RWPE2 (cell line): ENCODE measurements at places on chromosomes 4 and X.

DNA sequence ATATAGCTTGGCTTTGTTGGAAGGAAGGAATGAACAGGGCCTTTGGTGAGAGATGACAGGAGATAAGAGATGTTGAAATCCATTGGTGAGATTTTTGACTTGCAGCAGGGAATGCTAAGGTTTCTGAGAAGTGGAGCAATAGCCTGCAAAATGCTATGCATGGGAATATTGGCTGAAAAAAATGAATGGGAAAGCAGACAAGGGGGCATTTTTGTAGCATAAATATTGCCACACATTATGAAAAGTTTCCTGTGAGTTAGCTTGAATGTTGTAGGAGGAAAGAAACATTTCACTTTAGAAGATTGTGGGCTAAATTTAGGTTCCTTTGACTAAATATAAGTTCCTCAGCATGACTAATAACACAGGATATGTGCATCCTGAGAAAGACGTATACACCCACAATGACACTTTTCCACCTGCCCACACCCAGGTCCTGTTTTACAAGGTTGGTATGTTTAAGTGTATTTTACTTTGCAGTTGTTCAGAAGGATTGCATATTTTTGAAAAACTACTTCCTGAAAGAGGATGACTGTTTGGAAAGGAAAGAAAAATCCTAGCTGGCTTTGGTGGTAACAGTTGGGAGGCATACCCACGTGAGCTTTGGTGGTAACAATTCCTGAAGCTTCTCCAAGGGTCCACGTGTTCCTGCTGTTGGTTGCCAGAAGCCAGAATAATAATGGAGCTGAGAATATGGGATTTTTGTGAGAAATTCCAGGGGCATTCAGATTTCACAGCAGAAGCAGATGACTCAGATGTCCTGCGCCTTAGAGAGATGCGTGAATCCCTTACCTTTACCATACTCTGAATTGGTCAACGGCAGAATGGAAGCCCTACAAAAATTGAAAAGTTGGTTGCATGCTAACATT lies 28.5 kb downstream of the PHEX start:
- H3K27ac ChIP-seq: peak overlapping the region; percentile 72
- no peaks in the 10 kb centered on the region for H3K36me3 ChIP-seq

DNA sequence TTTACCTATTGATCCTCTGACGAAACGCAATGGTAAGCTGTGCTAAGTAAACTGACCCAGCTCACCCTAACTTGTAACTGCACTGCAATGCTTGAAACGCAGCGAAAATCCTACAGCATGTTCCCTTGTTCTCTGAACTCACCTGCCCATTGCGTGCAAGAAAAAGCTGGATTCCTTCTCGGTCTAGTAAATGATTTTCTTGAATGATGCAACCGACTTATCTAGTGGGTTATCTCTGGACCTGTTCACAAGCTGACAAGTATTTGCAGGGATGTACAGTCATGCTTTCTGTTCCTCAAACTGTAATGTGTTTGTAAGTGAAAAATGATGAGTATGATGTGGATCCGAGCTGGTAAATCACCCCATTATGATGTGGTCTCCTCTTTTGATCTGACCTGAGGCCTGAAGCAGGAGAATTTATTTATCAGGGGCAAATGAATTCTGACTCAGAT lies 140.1 kb downstream of the BTC start:
- H3K36me3 ChIP-seq: no peaks in the 10 kb centered on the region
- H3K27ac ChIP-seq: peak overlapping the region; percentile 80
- H3K4me3 ChIP-seq: no peak overlapping the region
- peak; percentile 58 for DNase-seq
- H3K27me3 ChIP-seq: no peaks in the 10 kb centered on the region
- H3K4me1 ChIP-seq: peaks cover 22% of the 10 kb centered on the region

- H3K4me1 ChIP-seq: peaks cover 25% of the 10 kb centered on the region
- H3K36me3 ChIP-seq: no peaks in the 10 kb centered on the region
- no peaks in the 10 kb centered on the region for H3K27me3 ChIP-seq
- no peak overlapping the region for H3K4me3 ChIP-seq
- no peak overlapping the region for H3K27ac ChIP-seq
These were observed 8.6 kb upstream of the ARHGAP10 start for GRCh38 chr4:147723326-147723725.

DNA sequence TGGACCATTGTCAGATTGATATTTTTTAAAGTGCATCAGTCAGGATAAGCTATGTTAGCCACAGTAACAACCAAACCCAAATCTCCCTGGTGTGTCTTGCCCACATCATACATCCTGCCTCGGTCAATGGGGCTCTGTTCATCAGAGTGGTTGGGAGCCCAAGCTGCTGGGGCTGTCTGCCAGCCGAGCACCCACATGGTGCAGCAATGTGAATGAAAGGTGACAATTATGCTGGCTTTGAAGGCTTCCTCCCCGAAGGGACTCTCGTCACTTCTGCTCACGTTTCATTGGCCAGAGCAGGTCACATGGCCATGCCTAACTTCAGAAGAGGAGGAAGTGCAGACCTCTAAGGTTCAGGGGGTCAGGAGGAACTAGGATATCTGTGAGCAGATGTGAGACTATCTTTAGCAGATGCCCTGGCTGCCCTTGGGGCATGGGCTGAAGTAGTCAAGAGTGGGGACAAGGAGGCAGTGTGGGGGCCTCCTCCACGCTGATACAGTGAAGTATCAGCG lies 1.3 kb upstream of the JAKMIP1 start:
- DNase-seq: no peak
- H3K4me1 ChIP-seq: no peaks in the 10 kb centered on the region
- no peak overlapping the region for H3K4me3 ChIP-seq
- no peak overlapping the region for H3K27ac ChIP-seq

DNA sequence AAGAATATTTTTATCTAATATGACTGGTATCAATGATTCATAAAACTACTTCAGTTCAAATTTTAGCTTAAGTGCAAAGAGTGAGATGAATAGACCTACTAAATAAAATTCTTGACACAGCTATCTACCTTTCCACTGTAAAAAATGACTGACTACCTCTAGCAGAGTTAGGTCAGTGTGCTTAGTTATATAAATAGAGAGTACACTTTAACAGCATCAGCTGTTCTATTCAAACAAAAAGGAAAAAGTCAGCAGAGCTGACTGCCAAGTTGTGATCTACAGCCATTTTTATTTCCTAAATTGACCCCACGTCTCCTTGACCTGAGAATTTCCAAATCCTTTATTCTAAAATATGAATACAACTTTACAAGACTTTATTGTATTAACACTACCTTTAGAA lies 262.4 kb downstream of the CAMK2D start:
- no peak overlapping the region for H3K27ac ChIP-seq
- H3K36me3 ChIP-seq: peaks cover 4% of the 10 kb centered on the region; the same call in 1 of the 2 replicates
- no peak for DNase-seq
- H3K4me1 ChIP-seq: peaks cover 2% of the 10 kb centered on the region

DNA sequence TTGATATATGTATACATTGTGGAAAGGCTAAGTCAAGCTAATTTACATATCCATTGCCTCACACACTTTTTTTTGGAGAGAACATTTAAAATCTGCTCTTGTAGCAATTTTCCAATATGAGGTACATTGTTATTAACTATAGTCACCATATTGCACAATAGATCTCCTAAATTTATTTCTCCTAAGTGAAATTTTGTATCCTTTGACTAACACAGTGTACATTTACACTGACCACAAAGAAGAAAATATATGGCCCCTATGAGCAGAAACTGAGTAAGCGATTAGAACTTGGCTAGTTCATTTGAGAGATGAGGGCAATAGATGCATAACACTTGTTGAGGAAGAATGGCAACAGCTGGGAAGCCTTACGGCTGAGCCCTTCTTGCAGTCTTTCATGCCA lies 20.3 kb upstream of the GUCY1B1 start:
- H3K27me3 ChIP-seq: no peaks in the 10 kb centered on the region
- DNase-seq: no peak
- H3K27ac ChIP-seq: no peak overlapping the region
- no peaks in the 10 kb centered on the region for H3K36me3 ChIP-seq

- no peaks in the 10 kb centered on the region for H3K27me3 ChIP-seq
- peaks cover 12% of the 10 kb centered on the region for H3K4me1 ChIP-seq
- no peak overlapping the region for H3K4me3 ChIP-seq
- H3K36me3 ChIP-seq: no peaks in the 10 kb centered on the region
- no peak for DNase-seq
- no peak overlapping the region for H3K27ac ChIP-seq
These were observed 11.6 kb upstream of the MND1 start for GRCh38 chr4:153332936-153333335.

DNA sequence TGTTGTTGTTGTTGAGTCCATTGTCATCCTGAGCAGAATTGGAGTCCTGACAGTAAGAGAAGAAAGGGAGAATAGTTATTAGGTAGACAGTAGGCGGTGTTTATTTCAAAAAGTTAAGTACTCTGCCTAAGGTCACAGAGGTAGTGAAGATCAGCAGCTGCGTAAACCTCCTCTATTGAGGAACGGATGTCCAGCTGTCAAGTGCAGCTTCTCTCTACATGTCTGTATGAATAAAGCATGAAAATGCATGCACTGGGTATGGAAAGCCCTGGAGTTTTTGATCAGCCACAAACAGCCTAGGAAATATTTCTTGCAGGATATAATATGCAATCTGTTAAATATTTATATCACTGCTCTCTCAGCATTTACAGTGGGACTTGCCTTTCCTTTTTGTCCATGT lies 109.4 kb upstream of the CBLL2 start:
- peaks cover 21% of the 10 kb centered on the region for H3K4me1 ChIP-seq
- no peak overlapping the region for H3K4me3 ChIP-seq
- no peak overlapping the region for H3K27ac ChIP-seq
- no peaks in the 10 kb centered on the region for H3K27me3 ChIP-seq
- H3K36me3 ChIP-seq: no peaks in the 10 kb centered on the region
- DNase-seq: no peak

GRCh38 chr4:71136071-71136470 lies 142.6 kb downstream of the DCK start:
- no peaks in the 10 kb centered on the region for H3K4me1 ChIP-seq
- no peak overlapping the region for H3K4me3 ChIP-seq
- H3K27me3 ChIP-seq: no peaks in the 10 kb centered on the region
- H3K27ac ChIP-seq: no peak overlapping the region

DNA sequence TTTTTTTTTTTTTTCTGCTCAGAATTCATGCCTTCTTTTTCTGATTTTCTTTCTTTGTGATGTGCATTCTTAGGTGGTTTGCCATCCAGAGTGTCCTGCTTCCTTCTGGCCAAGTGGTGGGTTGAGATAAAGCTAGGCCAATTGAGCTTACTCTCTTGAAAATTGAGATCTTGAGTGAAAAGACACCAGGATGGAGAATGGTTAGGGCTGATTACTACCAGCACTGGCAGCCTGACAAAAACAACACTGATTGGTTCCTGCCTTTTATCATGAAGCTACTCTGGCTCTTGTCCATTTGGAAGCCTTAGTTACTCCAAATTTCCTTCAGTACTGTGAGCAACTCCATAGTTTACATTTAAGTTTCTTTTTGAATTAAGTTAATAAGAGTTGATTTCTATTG lies 404.0 kb downstream of the PPARGC1A start:
- H3K4me1 ChIP-seq: no peaks in the 10 kb centered on the region
- no peaks in the 10 kb centered on the region for H3K36me3 ChIP-seq
- no peak overlapping the region for H3K27ac ChIP-seq
- H3K27me3 ChIP-seq: no peaks in the 10 kb centered on the region
- DNase-seq: no peak

GRCh38 chr4:165612936-165613335 lies 234.1 kb downstream of the CPE start:
- H3K4me1 ChIP-seq: no peaks in the 10 kb centered on the region
- no peaks in the 10 kb centered on the region for H3K27me3 ChIP-seq
- H3K36me3 ChIP-seq: no peaks in the 10 kb centered on the region
- DNase-seq: no peak

- no peaks in the 10 kb centered on the region for H3K36me3 ChIP-seq
- H3K4me1 ChIP-seq: no peaks in the 10 kb centered on the region
- no peak overlapping the region for H3K4me3 ChIP-seq
These were observed 20.4 kb upstream of the FRMPD3 start for GRCh38 chrX:107429090-107429489.

DNA sequence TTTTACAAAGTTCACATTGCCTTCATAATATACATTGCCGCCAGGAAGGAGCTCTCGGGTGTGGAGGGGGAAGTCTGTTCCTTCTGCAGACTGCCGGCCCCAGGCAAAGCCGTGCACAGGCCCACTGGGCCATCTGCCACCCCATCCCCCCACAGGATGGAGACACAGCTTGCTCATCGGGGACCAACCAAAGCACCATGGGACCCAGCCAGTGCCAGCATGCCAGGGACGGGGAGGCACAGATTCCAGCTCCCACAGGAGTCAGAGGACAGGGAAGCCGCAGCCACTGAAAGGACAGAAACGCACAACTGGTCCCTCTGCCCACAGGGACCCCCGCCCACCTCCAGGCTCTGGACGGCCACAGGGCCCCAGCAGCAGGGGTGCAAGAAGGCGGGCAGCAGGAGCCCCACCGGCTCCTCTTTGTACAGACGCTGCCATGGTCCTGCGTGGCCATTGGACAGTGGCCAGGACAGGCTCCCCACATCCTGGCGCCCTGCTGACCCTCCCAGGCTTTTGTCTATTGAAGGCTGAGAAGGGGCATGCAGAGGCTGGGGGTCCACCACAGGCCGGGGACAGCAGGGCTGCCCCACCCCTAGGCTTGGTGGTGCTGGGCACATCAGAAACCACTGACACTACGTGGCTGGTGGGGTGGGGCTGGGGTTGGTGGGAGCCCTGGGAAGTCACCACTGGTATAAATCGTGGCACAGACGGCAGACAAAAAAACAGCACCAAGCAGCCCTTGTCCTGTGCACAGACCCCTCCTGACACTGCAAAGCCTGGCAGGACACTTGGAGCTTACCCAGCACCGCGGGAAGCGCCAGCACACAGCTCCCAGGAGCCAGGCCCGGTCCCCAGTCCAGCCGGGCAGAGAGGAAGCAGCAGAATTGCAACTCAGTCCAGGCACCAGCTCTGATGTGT lies 89.0 kb downstream of the FAM53A start:
- H3K27me3 ChIP-seq: no peaks in the 10 kb centered on the region
- H3K4me1 ChIP-seq: no peaks in the 10 kb centered on the region
- H3K27ac ChIP-seq: no peak overlapping the region
- H3K36me3 ChIP-seq: no peaks in the 10 kb centered on the region

DNA sequence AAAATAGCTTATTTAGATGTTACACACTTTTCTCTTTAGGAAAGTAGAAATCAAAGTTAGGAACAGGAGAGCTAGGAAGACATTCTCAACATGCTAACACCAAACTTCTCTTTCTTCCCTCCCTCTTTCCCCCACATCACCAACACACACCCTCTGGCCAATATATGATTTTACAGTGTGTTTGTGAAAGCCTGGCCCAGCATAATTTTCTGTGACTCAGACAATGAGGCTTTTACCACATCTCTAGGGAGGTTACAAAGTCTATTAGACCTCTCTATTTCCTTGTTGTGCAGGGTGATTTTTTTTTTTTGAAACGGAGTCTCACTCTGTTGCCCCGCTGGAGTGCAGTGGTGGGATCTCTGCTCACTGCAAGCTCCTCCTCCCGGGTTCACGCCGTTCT lies 189.9 kb downstream of the AASDH start:
- no peak overlapping the region for H3K27ac ChIP-seq
- H3K27me3 ChIP-seq: no peaks in the 10 kb centered on the region
- no peak overlapping the region for H3K4me3 ChIP-seq
- no peak for DNase-seq
